ENCODE measurements at places on chromosomes 2 and 18.

GRCh38 chr18:8799596-8800441 is 94.5 kb downstream of the MTCL1 start:
- peak; percentile 79 for DNase-seq

DNA sequence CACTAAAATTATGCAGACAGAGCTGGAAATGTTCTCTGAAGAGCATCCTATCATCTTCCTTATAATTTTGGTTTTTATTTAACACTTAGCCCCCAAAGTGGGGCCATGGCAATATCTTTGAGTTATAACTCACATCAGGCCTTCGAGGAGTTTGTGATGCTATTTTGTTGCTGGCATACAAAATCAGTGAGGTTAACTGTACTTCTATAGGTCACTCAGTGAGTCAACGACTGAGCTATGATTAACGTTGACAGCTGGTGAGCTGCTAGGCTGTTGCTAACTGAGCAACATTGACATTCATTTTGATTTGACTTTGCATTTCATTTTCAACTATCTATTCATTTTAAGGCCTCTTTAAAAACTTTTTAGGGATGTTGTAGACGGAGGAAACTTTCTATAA is 50.0 kb downstream of the GPD2 start:
- DNase-seq: peak; percentile 68

DNA sequence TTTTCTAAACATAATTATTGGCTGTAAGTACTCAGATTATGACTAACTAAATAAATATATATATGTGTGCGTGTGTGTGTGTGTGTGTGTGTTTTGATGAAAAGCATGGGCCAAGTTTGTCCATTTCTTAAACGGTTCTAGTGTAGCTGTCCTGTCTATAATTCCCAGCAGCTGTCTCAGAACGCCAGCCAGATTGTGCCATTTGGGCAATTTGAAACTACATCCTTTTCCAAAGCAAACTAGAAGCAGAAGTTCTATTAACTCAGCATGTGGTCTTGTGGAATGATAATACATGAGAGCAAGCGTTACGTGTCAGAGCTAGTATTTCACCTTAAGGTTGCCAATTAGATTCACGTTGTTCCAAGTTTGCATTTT is 1.7 kb downstream of the ARHGAP28 start:
- peak; percentile 89 for DNase-seq

GRCh38 chr18:12336887-12337286 is 28.8 kb downstream of the TUBB6 start:
- DNase-seq: peak; percentile 79

DNA sequence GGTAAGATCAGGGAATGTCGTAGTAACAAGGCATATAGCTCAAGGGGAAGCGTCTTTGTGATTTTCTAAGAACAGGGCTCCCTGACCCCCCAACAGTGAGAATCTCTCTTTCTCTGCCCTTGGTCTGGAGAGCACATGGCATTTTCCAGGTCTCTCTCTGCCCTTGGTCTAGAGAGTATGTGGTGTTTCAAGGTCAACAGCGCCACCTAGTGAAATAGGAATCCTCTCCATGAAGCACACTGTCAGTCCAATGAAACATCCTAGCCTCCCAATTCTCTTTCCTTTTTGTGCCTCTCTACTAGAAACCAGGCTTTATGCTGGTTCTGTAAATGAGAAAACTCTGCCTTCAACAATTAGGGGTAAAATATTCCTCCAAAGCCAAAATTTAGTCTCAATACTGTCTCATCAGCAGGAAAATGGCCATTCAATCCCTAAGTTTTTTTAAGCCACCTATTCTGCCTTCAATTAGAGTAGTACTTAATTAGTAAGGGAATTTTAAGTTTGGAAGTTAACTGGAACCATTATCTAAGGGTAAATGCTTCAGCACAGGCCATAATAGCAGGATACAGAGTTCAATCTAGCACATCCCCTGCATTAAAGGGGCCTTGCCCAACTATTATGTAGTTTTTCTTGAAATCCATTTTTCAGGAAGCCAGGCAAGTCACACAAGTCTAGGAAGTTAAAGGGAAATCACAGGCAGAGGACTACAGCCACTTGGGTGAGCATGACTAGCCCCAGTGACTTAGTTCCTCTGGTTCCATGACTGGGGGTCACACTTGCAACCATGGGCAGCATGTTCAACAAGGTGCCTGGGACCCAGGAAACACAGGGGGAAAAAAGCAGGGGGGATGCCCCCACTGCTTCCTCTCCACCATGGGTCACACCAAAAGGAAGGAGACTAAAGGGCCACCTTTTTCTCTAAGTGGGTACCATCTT is 12.4 kb downstream of the DYM start:
- DNase-seq: peak; percentile 65

- DNase-seq: no peak
Observed at GRCh38 chr2:239758279-239758877, 266.8 kb downstream of the NDUFA10 start.

DNA sequence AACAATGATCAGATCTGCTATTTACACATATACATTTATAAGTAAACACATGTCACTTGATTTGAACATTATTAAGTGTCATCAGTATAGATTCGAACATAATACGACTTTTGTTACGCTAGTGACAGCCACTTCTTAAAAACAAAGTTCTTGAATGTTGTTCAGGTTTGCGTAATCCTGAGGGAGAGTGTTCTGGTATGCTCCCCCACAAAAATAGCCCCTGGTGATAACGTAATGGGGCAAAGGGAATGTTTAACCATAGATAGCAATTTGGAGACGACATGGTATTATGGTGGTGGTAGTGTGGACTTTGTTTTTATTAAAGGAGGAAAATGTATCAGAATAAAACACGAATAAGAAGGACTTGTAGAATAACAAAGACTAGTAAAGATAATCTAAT is 90.6 kb downstream of the PLEKHM3 start:
- DNase-seq: no peak

GRCh38 chr2:119305497-119306195 is 61.0 kb downstream of the C2orf76 start:
- no peak for DNase-seq

DNA sequence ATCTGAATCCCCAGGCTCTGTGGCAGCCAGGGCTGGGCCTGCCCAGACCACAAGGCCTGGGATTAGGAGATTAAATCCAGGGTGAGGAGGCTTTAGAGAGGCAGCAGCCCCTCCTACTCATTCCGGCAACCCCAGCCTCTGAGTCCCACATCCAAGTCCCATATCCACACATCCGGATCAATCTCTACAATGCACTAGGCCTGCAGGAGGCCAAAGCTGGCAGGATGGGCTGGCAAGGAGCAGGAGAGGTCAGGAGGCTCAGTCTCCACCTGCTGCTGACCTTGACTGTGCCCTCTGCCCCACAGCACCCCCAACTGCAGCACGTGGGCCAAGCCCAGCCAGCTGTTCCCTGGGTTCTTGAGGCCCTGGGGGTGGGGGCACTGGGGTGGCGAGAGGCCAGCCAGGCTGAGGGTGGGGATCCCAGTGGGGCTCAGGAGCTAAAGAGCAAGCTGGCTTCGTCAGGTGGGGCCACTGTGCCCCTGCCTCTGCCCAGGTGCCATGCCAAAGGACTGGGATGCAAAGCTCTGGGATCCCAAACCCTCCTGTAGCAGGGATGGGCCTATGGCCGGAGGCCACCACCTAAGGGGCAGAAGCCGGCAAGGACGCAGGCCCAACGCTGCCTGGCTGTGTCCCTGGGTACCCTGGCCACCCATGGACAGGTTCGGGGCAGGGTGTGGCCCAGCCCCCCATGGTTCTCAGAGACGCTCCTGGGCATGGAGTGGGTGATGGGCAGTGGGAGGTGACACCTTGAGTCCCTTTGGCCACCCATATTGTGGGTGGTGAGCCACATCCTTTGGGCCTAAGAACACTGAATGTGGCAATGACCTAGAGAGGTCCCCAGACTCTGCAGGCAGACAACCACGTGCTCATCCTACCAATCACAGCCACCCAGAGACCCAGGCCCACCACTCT is 3.2 kb downstream of the KIF1A start:
- no peak for DNase-seq

DNA sequence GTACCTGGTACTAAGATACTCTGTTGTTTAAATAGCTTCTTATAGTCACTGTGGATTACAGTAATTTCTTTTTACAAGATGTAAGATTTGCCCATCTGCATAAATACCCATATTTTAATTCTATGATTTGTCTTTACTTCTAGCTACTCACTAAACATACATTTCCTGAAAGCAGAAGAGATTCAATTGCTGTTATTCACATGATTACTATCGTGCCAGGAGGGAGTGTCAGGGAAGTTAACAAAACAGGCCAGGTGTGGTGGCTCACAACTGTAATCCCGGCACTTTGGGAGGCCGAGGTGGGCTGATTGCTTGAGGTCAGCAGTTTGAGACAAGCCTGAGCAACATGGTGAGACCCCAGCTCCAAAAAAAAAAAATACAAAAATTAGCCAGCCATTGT is 33.8 kb downstream of the PRKCE start:
- DNase-seq: no peak

GRCh38 chr2:211157211-211157610 is 600.8 kb downstream of the CPS1 start:
- peak; percentile 1 for DNase-seq

DNA sequence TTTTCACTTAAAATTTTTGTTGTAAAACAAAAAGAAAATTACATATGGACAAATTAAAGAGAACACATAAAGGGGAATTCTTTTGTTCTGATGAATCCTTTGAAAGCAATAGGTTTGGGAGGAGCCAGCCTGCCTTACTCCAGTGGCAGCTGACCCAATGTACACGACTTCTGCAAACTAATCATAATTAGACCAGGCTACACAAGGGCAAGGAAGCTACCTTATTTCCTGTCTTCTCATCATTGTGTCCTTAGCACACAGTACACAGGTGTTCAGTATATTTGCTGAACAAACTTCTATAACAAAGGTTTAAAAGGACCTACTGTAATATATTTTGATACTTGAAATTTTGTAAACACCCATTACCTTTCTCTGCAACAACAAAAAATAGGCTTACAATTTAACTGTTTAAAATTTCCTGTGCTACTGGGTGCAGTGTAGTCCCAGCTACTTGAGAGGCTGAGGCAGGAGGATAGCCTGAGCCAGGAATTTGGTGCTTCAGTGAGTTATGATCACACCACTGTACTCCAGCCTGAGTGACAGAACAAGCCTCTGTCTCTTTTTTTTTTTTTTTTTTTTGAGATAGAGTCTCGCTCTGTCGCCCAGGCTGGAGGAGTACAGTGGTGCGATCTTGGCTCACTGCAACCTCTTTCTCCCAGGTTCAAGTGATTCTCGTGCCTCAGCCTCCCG is 18.9 kb downstream of the KCNG3 start:
- DNase-seq: no peak

GRCh38 chr2:39515273-39515896 is 78.3 kb upstream of the MAP4K3 start:
- no peak for DNase-seq

- no peak for DNase-seq
Observed at GRCh38 chr2:235945608-235946140, 222.5 kb downstream of the GBX2 start.

DNA sequence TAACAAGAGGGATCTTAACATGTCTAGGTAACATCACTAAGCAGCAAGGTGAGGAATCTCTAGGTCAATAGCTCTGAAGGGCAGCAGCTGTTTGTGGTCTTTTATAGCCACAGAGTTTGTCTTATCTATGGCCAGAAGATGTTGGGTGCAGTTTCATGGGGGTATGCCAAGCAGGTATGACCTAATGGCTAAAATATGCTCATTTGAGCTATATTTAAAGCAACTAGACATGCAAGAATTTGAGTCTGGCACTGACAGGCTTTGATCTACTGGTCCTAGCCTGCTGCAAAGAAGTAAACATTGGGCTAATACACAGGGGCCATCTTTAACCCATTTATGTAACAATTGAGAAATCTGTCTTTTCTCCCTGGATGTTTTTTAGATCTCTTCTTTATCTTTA is 13.9 kb upstream of the UGP2 start:
- DNase-seq: peak; percentile 96

GRCh38 chr2:227772197-227772661 is 26.5 kb downstream of the SCYGR8 start:
- no peak for DNase-seq

GRCh38 chr2:155372969-155373368 is 674.5 kb downstream of the KCNJ3 start:
- DNase-seq: peak; percentile 10

GRCh38 chr2:232798187-232798586 is 21.8 kb upstream of the KCNJ13 start:
- DNase-seq: no peak

GRCh38 chr2:128414351-128414750 is 95.7 kb upstream of the HS6ST1 start:
- DNase-seq: no peak

GRCh38 chr2:4914036-4914435 is 778.1 kb upstream of the SOX11 start:
- DNase-seq: no peak

GRCh38 chr18:39346916-39347315 is 1781.3 kb upstream of the CELF4 start:
- DNase-seq: no peak

DNA sequence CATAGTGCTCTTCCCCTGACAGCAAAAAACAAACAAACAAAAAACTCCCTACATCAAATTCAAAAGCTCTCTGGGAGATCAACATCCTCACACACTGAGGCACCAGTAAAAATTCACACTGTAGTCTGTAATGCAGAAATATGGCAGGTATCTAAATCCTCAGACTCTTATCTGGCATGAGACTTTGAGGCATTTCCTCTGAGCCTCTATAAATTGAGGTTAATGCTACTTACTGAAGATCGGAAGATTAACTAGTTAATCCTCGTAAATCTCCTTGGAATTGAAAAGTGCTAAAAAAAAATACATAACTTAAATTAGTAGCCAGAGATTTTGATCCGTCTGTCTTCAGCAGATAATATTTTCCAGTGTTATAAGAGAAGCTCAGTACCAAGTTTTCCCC is 65.0 kb downstream of the AP1S3 start:
- DNase-seq: no peak

DNA sequence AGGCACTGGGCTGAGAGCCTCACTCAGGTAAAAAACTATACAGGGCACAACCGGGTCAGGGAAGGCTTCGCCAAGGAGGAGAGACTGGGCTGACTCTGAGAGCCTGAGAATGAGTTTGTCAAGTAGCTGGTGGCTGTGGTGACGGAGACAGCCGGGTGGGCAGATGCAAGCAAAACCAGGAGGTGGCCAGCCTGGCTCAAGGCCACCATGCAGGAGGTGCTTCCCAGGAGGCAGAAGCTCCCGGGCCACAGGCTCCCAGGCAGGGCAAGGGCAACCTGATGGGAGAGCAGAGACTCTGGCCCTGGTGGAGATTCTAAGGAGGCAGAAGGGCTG is 2.9 kb upstream of the INHBB start:
- no peak for DNase-seq

GRCh38 chr2:57693177-57693576 is 353.4 kb upstream of the VRK2 start:
- no peak for DNase-seq

DNA sequence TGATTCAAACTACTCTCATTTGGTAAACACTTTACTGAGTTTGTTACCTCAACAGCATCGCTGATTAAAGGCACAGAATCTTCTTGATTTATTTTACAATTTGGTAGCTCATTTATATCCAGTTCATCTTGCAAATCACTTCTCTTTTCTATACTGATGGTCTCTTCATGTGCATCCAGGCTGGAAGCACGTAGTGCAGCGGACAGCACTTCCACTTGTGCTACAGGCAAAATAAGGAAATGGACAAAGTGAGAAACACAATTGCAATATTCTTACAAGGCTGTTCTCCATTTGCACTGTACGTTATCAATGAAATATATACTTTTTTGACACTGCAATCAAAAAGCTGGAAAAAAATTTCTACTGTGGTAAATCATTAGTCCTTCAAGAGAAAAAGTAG is 51.0 kb downstream of the PPP4R1 start:
- no peak for DNase-seq
